ENCODE measurements at places on chromosomes 11 and 22. TPM values are rescaled to one million over a fixed set of nuclear protein-coding genes. Genes with fewer than 3 reads are reported as not detected.

- no peak for DNase-seq
Measured at GRCh38 chr11:71081704-71082230, 170.6 kb downstream of the SHANK2 start.

DNA sequence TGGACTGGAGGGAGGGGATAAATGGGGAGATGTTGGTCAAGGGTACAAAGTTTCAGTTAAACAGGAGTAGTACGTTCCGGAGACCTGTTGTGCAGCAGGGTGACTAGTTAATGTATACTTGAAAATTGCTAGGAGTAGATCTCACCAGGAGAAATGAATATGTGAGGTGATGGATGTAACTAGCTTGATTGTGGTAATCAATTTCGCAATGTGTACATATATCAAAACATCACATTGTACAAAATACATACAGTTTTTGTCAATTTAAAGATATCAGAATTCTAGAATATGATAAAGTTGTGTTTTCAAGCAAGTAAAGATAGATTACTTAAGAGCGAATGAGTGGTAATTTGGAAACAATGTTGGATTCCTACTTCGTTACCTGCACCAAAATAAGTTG lies 13.3 kb downstream of the EIF3F start:
- no peak for DNase-seq

- no peak for DNase-seq
Measured at GRCh38 chr11:66674964-66675602, 2.6 kb downstream of the RBM4B start.

DNA sequence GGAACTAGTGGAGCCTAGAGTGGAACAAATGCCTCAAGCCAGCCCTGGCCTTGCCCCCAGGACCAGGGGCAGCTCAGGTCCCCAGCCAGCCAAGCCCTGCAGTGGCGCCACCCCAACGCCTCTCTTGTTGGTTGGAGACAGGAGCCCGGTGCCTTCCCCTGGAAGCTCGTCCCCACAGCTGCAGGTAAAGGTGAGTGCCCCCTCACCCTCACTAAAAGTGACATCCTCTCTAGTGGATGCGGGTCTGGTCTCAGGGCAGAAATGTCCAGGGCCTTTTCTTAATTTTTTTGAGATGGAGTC lies 21.5 kb downstream of the MICALL1 start:
- DNase-seq = no peak

Gene MMP27
- not detected for total RNA-seq

- no peak for DNase-seq
Measured at GRCh38 chr11:22879630-22880029, 19.4 kb upstream of the CCDC179 start.

Gene ZNRF3
- 4.6 TPM for total RNA-seq

GRCh38 chr11:35246745-35247144 lies 107.8 kb downstream of the CD44 start:
- no peak for DNase-seq

DNA sequence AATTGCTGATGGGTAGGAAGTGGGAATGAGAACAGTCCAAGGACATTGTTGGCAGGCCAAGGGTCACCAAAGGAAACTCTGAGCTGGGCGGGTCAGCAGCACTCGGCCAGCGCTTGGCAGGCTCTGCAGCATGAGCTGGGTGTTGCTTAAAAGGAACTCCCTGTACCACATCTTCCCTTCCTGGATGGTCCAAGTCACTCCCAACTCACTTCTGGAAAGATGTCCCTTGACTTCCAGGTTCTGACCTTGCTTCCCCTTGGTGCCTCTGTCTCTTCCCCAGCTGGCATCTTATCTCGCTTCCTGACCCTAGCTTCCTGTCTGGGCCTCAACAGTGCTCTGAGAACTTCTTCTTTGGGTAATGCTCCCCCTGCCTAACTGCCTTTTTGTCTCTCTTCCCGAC lies 24.8 kb upstream of the SWAP70 start:
- DNase-seq = no peak

GRCh38 chr11:92626624-92627023 lies 342.8 kb upstream of the MTNR1B start:
- no peak for DNase-seq

GRCh38 chr11:106061954-106062949 lies 14.9 kb downstream of the KBTBD3 start:
- DNase-seq = no peak

- DNase-seq = peak; percentile 62
Measured at GRCh38 chr11:18145025-18145424, 12.7 kb downstream of the MRGPRX3 start.

DNA sequence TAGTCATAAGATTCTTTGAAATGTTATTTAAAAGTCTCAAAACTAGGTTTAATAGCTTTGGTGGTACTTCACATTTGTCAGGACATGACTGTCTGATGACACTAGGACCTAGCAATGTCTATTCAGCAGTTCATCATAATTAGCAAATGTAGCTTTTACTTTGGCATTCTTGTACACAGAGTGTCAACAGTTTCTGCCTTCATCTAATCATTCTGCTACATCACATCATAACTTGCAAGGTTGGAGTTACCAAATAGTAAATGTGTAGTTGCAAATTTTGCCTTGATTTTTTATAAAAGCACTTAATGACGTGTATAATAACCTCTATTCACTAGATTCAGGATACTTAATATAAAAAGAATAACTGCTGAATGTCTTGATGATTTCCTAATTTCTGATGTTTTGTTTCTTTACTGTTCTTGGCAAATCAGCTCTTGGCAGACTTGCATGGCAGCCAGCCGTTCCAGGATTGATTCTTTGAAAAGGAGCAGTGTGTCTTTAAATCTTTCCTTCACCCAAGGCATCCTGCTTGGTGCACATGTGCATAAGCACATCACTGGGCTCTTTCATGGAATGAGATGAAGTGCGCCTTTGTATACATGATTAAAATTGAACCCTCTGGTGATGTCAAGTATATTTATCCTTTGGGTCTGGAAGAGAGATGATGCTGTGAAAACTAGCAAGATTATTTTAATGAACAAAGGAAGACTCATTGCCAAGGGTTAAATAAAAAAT lies 12.2 kb downstream of the FBXO7 start:
- peak; percentile 99 for DNase-seq

DNA sequence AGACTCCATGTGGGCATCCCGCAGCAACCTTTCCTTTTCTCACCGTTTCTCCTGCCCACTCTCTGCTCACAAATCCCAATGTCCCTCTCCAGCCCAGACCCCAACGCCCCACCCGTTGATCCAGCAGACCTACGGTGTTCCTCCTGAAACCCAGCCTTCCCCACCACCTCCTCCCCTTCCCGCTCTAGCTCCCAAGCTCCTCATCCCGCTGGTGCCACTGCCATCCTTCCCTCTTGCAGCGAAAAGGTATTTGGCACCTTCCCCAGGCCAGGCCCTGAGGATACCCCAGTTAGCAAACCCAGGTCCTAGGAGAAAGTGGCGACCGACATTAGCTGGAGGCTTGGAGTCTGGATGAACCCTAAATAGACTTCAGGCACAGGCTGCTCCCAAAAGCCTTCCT lies 84.0 kb upstream of the RTL6 start:
- no peak for DNase-seq

- DNase-seq = no peak
Measured at GRCh38 chr22:32780726-32781310, 20.7 kb upstream of the TIMP3 start.

DNA sequence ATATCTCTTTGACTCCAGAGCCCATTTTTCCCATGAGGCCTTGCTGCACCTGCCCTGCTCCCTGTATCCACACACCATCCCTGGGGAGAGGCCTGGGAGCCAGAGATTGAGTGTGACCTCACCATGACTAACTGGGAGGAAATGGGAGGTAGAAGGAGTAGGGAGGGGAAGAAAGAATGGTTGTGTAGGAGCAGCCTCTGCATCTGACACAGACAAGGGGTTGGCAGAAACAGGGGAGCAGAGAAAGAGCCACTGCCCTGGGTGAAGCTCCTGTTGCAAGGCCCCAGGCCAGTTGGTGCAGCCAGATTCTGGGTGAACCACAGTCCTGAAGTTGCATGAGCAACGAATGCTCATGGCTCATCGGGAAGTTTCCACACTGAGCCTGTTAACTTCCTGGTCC lies 32.4 kb downstream of the POU2F3 start:
- DNase-seq = no peak

- no peak for DNase-seq
Measured at GRCh38 chr11:96147906-96148486, 195.0 kb downstream of the MAML2 start.

GRCh38 chr11:96290631-96291030 lies 52.4 kb downstream of the MAML2 start:
- DNase-seq = no peak

- DNase-seq = no peak
Measured at GRCh38 chr11:59138643-59139042, 4.0 kb upstream of the FAM111A start.

GRCh38 chr22:36387709-36387958 lies 133 bp downstream of the MYH9 start:
- no peak for DNase-seq

Gene INPP5J
- total RNA-seq = 0.26 TPM

Gene SOX10
- total RNA-seq = 199 TPM

DNA sequence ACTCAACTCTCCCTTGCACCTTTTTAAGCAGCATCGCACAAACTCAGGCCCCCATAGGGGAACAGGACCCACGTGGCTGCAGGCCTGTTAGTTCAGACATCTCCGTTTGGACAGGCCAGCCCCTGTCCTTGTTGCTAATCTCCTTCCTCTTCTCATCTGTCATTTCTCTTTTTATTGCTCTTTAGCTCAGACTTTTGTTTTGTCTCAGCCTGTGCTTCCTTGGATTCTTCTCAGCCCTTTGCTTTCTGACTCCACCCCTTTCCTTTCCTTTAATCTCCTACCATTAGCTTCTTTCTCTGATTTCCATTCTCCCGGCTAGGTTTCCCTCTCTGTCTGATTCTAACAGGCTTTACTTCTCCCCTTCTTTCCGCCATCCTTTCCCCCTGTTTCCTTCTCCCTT lies 68.7 kb downstream of the SCN3B start:
- no peak for DNase-seq

DNA sequence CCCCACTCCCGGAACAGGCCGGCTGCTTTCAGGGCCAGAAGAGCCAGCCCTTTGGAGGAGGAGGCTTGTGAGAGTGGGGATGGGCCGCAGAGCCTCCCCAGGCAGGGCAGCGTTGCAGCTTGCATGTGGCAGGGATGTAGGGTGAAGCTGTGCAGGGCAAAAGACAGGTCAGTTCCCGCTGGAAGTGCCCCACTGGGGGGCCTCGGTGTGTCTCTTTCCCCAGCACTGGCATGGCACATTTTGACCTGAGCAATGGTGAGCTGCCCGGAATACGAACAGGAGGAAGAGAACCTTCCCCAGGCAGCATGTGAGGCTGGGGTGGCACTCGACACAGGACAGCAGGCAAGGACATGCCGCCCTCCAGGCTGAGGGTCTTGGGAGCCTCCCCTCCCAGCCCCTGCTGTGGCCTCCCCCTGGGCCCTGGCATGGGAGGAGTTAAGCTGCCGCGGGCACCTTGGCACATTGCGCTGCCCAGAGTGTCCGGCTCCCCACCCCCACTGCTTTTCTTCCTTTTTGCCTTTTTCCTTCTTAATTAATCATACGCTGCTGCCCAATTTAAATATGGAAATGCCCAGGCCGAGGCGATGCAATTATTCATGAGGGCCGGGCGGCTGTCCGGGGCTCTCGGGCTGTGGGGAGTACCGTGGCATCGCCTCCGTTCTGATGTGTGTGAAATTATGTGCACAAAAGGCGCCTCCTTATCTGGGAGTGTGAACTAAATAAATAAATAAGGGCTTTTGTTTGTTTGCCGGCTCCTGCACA lies 76.0 kb upstream of the WNT7B start:
- DNase-seq = peak; percentile 32

GRCh38 chr11:28833169-28833568 lies 725.0 kb downstream of the METTL15 start:
- no peak for DNase-seq

Gene C22orf31
- not detected for total RNA-seq

GRCh38 chr22:35918456-35918855 lies 110.2 kb downstream of the RBFOX2 start:
- no peak for DNase-seq

- no peak for DNase-seq
Measured at GRCh38 chr11:7520981-7521487, 7.2 kb downstream of the PPFIBP2 start.

- no peak for DNase-seq
Measured at GRCh38 chr22:44881624-44882023, 128.2 kb downstream of the PHF21B start.

GRCh38 chr22:20956258-20957101 lies 10.6 kb upstream of the AIFM3 start:
- DNase-seq = peak; percentile 70

GRCh38 chr11:81870066-81870412 lies 863.6 kb downstream of the FAM181B start:
- no peak for DNase-seq

DNA sequence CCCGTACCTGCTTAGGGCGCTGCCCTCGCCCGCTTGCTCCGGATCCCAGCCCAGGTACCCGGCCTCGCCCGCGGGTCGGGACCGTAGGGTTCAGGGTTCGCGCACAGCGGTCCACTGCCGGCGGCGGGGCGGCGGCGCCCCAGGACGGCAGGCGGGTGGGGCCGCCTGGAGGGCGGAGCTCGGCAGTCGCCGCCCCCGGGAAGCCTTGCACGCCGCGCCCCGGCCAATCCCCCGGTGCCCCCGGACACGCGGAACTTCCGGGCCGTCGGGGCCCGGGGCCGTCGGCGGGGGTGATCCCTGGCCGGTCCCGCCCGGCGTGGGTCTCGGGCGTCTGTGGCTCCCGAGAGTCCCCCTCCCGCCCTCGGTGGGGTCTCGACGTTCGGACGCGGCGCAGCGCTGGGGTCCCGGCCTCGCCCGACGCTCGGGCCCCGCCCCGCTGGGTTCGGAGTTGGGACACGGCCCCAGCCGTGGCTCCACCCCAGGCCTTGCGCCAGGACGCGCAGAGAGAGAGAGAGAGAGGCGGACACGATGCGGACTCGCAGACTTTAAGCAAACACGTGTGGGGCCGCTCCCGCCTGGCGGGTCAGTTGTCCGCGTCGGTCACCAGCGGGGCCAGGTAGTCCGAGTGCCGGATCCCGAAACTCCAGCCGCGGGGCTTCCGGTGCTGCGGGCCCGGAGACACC lies at the start of gene TYMP:
Gene TYMP, minus strand, starts transcription at position 116 of the 683 bp plus-strand sequence. CDS start 303 bp downstream, outside the sequence.
- no peak for DNase-seq

- no peak for DNase-seq
Measured at GRCh38 chr11:44980533-44981427, 30.1 kb upstream of the TP53I11 start.

Gene FDXACB1
- total RNA-seq = 2.0 TPM

- peak; percentile 89 for DNase-seq
Measured at GRCh38 chr22:39496131-39496838, 5.8 kb upstream of the MIEF1 start.

Gene OR51B5
- 15.1 TPM for total RNA-seq

Gene POU2F3
- not detected for total RNA-seq

DNA sequence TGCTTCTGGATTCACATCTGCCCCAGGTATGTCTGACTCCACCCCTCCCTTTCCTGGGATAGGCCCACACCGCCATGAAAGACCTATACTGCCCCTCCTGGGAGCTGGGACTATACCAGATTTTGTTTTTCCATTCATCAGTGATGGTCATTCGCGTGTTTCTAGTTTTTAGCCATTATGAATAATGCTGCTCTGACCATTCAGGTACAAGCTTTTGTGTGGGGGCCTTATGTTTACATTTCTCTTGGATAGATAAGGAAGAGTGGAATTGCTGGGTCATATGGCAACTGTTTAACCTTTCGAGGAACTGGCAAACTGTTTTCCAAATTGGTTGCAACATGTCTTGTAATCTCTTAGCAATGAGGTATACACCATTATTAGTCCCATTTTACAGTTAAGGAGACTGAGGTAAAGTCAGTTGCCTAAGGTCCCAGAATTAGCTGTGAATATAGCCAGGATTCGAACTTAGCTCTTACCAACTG lies 1.2 kb upstream of the TBC1D10A start:
- peak; percentile 38 for DNase-seq

Gene PAMR1
- not detected for total RNA-seq

All from SK-MEL-5 (cell line).